Tibial nerve (tissue), 4 donors: ENCODE measurements at places on chromosomes 2 and 18. TPM values are rescaled to one million over a fixed set of nuclear protein-coding genes. Genes with fewer than 3 reads are reported as not detected.

ATP6V1B1 gene
- total RNA-seq = not detected

TFPI gene
- 75.1 TPM for total RNA-seq

SOX11 gene
- not detected for total RNA-seq

TMEM37 gene
- total RNA-seq = 3.7 TPM

MERTK gene
- 61.8 TPM for total RNA-seq

AGAP1 gene
- 39.9 TPM for total RNA-seq

IL36RN gene
- not detected for total RNA-seq

CD302 gene
- total RNA-seq = 58.3 TPM

MAB21L4 gene
- not detected for total RNA-seq

GCG gene
- total RNA-seq = not detected

HOXD8 gene
- total RNA-seq = 12.6 TPM

AQP12B gene
- not detected for total RNA-seq

CAPG gene
- 67.6 TPM for total RNA-seq

TUBA4B gene
- total RNA-seq = not detected

SERPINB11 gene
- total RNA-seq = not detected

CHRND gene
- total RNA-seq = not detected

DSG1 gene
- not detected for total RNA-seq

UGT1A5 gene
- not detected for total RNA-seq

CDCA7 gene
- total RNA-seq = 1.8 TPM

ABCG5 gene
- not detected for total RNA-seq

SLC39A6 gene
- total RNA-seq = 43.3 TPM

NEU4 gene
- not detected for total RNA-seq

ANKRD30B gene
- total RNA-seq = 17.4 TPM

PSTPIP2 gene
- 9.9 TPM for total RNA-seq

LYG2 gene
- total RNA-seq = not detected

SERPINB13 gene
- total RNA-seq = not detected

POLE4 gene
- total RNA-seq = 27.8 TPM

SERPINB12 gene
- not detected for total RNA-seq

TMEM178A gene
- 4.2 TPM for total RNA-seq

SF3B6 gene
- total RNA-seq = 93.1 TPM

ST3GAL5 gene
- total RNA-seq = 37.4 TPM

STRN gene
- 20.7 TPM for total RNA-seq

B3GNT7 gene
- 3.3 TPM for total RNA-seq

EGR4 gene
- total RNA-seq = not detected

DLGAP1 gene
- 1.5 TPM for total RNA-seq

DLX1 gene
- 0.44 TPM for total RNA-seq

CIB4 gene
- total RNA-seq = not detected

MBD1 gene
- 93.0 TPM for total RNA-seq

LONRF2 gene
- total RNA-seq = 12.8 TPM

ATP6V1C2 gene
- total RNA-seq = 0.21 TPM

SLC14A1 gene
- total RNA-seq = 0.39 TPM

PUS10 gene
- total RNA-seq = 3.0 TPM

PRKCE gene
- 16.5 TPM for total RNA-seq

ALPP gene
- total RNA-seq = not detected

TMEM169 gene
- 0.59 TPM for total RNA-seq
